ENCODE measurements at places on chromosomes 4 and X. TPM values are rescaled to one million over a fixed set of nuclear protein-coding genes. Genes with fewer than 3 reads are reported as not detected.

The ERCC6L gene
- total RNA-seq, result 4.7 TPM

DNA sequence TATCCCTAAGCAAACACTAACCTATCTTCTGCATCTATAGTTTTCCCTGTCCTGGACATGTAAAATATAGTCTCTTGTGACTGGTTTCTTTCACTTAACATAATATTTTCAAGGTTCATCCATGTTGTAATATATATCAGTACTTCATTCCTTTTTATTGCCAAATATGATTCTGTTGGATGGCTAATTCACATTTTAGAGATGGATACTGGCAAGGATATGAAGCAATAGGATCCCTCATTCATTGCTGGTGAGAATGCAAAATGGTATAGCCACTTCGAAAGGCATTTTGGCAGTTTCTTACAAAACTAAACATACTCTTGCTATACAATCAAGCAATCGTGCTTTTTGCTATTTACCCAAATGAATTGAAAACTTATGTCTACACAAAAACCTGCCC is 6.7 kb downstream of the TCEAL9 start:
- DNase-seq, result no peak

- DNase-seq, result no peak
These were observed 45.0 kb upstream of the ARHGEF6 start for GRCh38 chrX:136825771-136826170.

DNA sequence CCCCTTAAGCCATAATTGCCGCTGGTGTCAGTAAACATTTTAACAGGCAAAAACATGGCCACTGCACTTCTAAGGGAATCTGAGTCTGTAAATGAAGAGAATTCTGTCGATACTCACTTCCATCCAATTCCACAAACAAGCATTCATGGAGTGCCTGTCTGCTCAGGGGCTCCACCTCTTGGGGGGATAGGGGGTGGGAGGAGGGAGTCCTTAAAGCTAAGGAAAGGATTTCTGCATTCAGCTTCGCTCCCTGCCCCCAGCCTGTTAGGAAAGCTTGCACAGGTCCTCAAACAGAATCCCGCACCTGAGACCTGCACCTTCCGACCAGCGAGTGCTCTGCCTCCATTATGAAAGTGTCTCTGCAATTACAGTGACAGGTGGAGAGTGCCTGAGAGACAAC is 130.2 kb upstream of the KIT start:
- DNase-seq, result no peak

DNA sequence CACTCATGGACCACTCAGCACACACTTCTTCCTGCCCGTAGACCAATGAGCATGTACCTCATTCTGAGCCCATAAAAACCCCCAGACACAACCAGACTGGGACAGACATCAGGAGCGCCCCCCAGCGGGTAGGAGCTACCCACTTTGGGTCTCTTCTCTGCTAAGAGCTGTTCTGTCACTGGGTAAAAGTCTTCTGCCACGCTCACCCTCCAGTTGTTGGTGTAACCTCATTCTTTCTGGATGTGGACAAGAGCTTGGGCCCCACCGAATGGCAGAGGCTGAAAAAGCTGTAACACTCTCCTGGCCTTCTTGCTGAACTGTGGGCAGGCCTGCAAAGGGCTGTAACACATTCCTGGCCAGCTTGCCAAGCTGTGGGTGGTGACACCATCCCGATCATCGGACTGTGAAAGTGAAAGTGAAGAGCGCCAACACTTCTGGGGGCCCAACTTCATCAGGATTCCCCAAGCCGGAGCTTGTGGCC is 137.6 kb downstream of the TECRL start:
- no peak for DNase-seq

DNA sequence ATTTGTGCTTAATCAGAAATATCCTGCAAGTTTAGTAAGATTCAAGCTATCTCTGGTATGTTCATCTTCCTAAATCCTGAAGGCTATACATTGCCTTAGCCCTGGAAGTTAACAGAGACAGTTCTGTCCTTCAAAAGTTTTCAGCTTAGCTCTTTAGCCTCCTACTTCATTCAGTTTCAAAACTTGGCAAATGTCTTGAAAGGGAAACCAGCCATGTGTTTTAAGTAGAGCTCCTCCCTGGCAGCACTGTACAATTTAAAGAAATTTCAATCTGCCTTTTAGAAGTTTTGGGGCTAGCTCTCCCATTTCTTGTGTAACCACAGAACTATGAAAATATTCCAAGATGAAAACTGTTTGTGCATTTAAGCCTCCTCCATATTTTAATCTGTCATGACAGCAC is 47.0 kb downstream of the FANCB start:
- DNase-seq, result no peak

DNA sequence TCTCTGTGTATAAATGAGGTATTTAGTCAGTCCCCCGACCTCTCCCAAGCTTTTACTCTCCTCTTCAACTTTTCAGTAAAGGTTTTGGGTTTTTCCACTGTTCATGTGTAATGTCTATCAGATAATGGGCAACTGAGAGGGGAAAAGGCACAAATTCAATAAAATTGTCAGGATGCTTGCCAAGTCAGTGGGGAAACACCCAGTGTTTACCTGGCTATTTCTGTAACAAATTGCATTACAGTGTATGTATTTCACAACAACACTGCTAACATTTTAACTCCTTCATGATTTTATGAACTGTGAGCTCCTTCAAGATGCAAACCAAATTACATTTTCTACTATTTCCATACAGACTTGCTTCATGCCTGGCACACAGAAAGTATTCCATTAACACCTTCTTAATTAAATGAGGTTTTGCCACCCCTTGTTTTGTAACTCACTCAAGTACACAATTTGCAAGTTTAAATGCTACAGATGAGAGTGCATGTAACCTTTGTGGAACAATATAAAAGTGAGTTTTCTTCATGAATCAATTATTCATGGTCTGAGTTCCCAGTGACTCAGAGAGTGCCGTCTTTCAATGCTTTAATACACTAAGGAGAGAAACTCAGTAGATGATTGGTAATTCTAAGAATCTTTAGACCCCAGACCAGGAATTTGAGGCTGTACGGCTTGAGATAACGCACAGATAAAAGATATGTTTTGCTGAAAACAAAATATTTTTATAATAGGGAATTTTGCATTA is 149.8 kb upstream of the TLL1 start:
- DNase-seq, result no peak
